Chondrocyte (in vitro differentiated cells): ENCODE measurements at places on chromosomes 6 and 20. TPM values are rescaled to one million over a fixed set of nuclear protein-coding genes. Genes with fewer than 3 reads are reported as not detected.

DAAM2 gene
- total RNA-seq: 137 to 142 TPM (median 142 TPM) in 3 replicates

TAGAP gene
- not detected in 3 replicates for total RNA-seq

GSTA2 gene
- not detected in 3 replicates for total RNA-seq

C20orf144 gene
- 0.10 to 0.17 TPM in 2 of 3 replicates, not detected in the other for total RNA-seq

MPC1 gene
- 25.1 to 31.6 TPM (median 30.1 TPM) in 3 replicates for total RNA-seq

SLC22A2 gene
- not detected in 3 replicates for total RNA-seq

NKAIN4 gene
- 2.2 to 3.1 TPM (median 3.0 TPM) in 3 replicates for total RNA-seq

CLPSL2 gene
- total RNA-seq: not detected in 3 replicates

SRMS gene
- not detected in 3 replicates for total RNA-seq

MRPS26 gene
- 30.9 to 41.2 TPM (median 31.0 TPM) in 3 replicates for total RNA-seq

LY6G6D gene
- total RNA-seq: not detected in 3 replicates

MARCKS gene
- 256 to 322 TPM (median 257 TPM) in 3 replicates for total RNA-seq

RAMACL gene
- total RNA-seq: 1.7 to 4.8 TPM (median 2.4 TPM) in 3 replicates

CCDC170 gene
- total RNA-seq: 0.20 to 0.67 TPM (median 0.60 TPM) in 3 replicates

PSORS1C1 gene
- 4.2 to 6.0 TPM (median 5.5 TPM) in 3 replicates for total RNA-seq

NKX2-2 gene
- not detected in 3 replicates for total RNA-seq

RIPOR3 gene
- 0.12 TPM in 1 of 3 replicates, not detected in the others for total RNA-seq

CCNC gene
- 35.0 to 45.0 TPM (median 35.5 TPM) in 3 replicates for total RNA-seq

BPIFA2 gene
- total RNA-seq: not detected in 3 replicates

GPX5 gene
- not detected in 3 replicates for total RNA-seq

TMEM200A gene
- 6.8 to 12.4 TPM (median 7.1 TPM) in 3 replicates for total RNA-seq

ZBTB12 gene
- total RNA-seq: 6.3 to 7.6 TPM (median 6.7 TPM) in 3 replicates

NRM gene
- total RNA-seq: 18.6 to 26.3 TPM (median 20.0 TPM) in 3 replicates

ZNF831 gene
- not detected in 3 replicates for total RNA-seq

C20orf141 gene
- total RNA-seq: not detected in 3 replicates

CCN6 gene
- not detected in 3 replicates for total RNA-seq

TBX18 gene
- total RNA-seq: 6.9 to 10.7 TPM (median 9.1 TPM) in 3 replicates

PERP gene
- total RNA-seq: 22.5 to 53.6 TPM (median 52.1 TPM) in 3 replicates

TRIM10 gene
- not detected in 3 replicates for total RNA-seq

SRSF6 gene
- 136 to 143 TPM (median 139 TPM) in 3 replicates for total RNA-seq

PLA2G7 gene
- not detected in 3 replicates for total RNA-seq

NOTCH4 gene
- 0.82 to 1.6 TPM (median 1.4 TPM) in 3 replicates for total RNA-seq

SLC35F1 gene
- not detected in 3 replicates for total RNA-seq

BCAS1 gene
- not detected in 3 replicates for total RNA-seq

ITPR3 gene
- 10.0 to 24.8 TPM (median 11.0 TPM) in 3 replicates for total RNA-seq

HDGFL1 gene
- total RNA-seq: not detected in 3 replicates

HTR1E gene
- total RNA-seq: not detected in 3 replicates

FAM83B gene
- total RNA-seq: 0.22 TPM in 1 of 3 replicates, not detected in the others

BPI gene
- total RNA-seq: 0.55 to 0.74 TPM (median 0.68 TPM) in 3 replicates

FRMD1 gene
- total RNA-seq: 0.20 to 0.28 TPM in 2 of 3 replicates, not detected in the other

HLA-F gene
- total RNA-seq: 5.1 to 6.6 TPM (median 6.4 TPM) in 3 replicates

NKAIN2 gene
- 3.4 to 37.9 TPM (median 4.0 TPM) in 3 replicates for total RNA-seq

FAM209B gene
- not detected in 3 replicates for total RNA-seq

LHFPL5 gene
- total RNA-seq: not detected in 3 replicates

CD93 gene
- 0.17 to 3.7 TPM (median 3.4 TPM) in 3 replicates for total RNA-seq
